Retina (tissue), 1 donor: ENCODE measurements at places on chromosomes 1 and 21.
A peak's percentile ranks its signal among the peaks of the same experiment; 100 is the strongest.

GRCh38 chr1:53367503-53368313 is 39.8 kb upstream of the LRP8 start:
- no peak for DNase-seq

GRCh38 chr1:53381790-53382401 is 54.0 kb upstream of the LRP8 start:
- no peak for DNase-seq

GRCh38 chr1:111857194-111857651 is 101.5 kb downstream of the DDX20 start:
- no peak for DNase-seq

GRCh38 chr21:44067011-44067839 is 40.0 kb upstream of the PWP2 start:
- DNase-seq, result no peak

- no peak for DNase-seq
Measured at GRCh38 chr1:203425663-203425975, 50.0 kb upstream of the PRELP start.

- no peak for DNase-seq
Measured at GRCh38 chr21:35223480-35224156, 174.5 kb upstream of the RUNX1 start.

DNA sequence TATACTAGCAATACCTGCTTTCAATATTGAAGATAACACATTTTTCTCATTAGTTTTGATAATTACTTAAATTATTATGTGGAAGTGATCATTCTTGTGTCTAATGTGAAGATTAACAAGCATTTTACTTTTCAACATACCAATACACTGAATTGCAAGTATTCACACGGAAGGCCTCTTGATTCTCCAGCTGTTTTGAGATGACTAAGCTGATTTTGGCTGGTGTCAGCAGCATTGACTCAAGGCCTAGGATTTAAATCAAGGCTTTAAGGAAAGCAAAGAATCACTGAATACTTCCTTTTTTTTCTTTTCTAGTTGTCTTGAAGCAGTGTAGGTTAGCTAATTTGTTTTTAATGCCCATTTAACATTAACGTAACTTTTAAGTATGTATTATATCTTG is 373.7 kb downstream of the SRGAP2C start:
- no peak for DNase-seq

DNA sequence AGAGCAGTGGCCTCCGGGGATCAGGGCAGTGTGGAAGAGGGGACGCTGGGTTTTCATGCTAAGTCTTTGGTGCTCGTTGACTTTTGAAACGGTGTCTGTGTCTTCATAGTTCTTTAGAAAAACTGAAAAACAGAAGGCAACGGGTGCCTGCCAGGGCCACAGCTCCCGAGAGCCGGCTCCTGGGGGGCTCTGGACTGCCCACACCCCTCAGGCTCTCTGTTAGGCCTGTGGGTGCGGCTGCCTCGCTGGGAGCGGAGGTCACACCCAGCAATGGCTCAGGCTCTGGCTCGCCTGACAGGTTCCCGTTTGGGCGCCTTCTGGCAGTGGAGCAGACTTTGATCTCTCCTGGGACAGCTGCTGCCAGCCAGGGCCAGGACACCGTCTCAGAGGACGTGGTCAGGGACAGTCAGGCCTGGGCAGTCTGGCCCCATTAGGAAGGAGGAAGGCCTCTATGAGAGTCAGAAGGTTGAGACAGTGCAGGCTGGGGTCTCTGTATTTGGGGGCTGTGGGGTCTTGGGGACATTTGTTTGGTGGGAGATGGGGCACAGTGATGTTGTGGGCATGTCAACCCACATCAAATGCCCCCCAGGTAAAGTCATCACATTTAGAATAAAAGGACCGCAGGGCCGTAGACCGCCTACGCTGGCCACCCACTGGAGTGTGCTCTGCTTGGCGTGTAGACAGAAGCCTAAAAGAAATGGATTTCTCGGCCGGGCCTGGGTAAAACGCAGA is 5.6 kb downstream of the ARHGEF16 start:
- DNase-seq, result no peak

GRCh38 chr1:241688940-241689368 is 36.9 kb downstream of the WDR64 start:
- DNase-seq, result no peak

DNA sequence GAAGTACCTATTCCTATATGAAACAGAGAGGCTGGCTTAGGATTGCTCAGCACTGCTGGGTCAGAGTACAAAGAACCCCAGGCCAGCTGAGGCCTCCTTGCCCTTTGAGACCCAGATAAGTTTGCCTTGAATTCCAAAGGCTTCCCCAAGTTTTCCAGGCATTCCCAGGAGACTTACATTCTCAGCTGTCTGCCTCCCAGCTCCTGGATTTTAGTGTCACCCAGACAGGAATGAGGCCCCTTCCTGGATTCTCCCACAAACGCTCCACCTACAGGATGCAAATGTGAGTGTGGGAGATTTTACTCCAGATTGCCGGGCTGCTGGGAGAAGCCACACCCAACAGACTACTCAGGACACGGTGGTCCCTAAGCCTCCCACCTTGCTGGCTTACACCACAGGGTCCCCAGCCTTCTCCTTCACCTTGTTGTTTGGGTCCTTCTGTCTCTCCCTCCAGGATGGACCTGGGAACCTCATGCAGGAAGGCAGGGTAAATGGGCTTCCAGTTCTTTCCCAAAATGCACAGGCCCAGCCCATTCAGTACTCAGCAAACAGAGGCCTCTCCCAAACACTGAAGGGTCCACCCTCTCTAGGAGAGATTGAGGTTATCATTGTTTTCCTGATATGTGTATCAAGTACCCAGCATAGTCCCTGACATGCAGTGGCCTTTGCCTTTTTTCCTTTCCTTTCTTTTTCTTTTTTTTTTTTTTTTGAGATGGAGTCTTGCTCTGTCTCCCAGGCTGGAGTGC is 10.6 kb downstream of the RHBG start:
- DNase-seq, result no peak

DNA sequence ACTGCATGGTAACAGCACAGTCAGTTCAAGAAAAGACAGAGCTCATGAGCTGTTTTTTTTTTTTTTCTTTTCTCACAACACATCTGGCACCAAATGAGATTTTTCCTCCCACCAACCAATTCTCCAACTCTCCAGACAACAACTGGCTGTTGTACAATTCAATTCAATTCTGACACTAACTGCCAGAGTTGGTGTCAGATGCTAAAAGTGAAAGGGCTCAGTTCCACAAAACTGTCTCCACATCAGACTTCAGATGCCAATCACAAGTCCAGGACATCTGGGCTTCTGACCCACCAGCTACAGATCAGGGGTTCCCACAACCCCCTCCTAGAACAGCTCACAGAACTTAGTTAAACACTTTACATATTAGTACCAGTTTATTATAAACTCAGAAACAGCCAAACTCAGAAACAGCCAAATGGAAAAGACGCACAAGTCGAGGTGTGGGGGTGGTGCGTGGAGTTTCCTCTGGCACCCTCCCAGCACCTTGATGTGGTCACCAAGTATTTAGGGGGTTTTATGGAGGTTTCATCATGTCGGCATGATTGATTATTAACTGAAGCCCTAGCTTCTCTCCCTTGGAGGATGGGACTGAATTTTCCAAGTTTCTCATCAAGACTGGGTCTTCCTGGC is 39.2 kb upstream of the LRRC8D start:
- DNase-seq, result no peak

DNA sequence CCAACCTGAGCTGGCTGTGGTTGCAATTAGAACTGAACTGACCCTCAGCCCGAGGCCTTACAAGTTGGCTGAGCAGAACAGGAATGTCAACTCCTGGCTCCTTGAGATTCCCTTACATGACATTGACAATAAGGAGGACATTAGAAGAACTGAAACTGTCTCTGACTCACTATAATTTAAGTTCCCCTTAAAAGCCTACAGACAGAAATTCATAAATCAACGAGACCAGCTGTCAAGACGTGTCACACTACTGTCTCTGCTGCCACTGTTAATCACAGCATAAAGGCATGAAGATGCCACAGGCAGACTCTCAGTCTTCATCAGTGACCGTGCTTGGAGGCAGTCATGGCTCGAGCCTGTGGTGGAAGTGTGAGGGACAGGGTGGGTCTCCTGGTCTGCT is 168.8 kb downstream of the GABPA start:
- no peak for DNase-seq

GRCh38 chr1:2163205-2163604 is 31.4 kb downstream of the FAAP20 start:
- no peak for DNase-seq

- peak; percentile 72 for DNase-seq
Measured at GRCh38 chr1:155003227-155003765, 694 bp downstream of the ZBTB7B start.

DNA sequence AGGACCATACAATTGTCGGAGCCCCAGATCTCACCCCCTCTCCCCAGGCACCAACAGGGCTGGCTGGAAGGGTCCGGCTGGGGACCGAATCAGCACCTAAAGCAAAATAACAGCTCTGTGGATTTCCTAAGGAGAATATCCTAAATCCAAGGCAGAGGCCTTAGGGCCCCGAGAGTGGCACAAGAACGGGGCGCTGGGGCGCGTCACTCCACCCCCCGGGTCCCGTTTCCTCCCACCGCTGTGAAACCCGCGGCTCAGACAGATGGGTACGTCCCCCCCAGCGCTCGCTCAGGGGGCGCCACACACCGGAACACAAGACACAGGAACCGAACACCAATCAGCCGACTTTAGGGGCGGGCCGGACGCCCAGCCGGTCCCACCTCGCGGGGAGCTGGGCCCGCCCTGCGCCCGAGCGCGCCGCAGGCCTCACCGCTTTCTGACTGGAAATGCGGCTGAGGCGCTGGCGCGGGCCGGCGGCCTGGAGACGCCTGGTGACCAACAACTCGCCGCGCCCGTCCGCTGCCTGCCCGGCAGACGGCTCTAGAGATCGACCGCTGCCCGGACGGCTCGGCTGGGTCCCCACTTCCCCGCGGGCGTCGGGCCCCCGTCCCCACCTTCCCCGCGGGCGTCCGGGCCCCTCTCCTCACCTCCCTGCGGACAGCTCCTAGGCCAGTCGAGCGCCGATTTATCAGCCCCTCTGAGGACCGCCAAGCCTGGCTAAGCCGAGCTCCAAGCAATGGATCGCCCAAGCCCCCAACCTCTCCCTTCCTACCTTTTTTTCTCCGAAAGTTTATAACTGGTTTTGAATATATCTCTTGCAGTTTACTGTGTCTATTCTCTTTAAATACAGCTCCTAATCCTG is at the start of gene HFM1:
HFM1 (minus strand) TSS at position 687 of the 862 bp plus-strand sequence. CDS start 3,755 bp downstream, outside the sequence.
- peak; percentile 95 for DNase-seq

- no peak for DNase-seq
Measured at GRCh38 chr1:25872713-25873112, 2.8 kb downstream of the PAQR7 start.

DNA sequence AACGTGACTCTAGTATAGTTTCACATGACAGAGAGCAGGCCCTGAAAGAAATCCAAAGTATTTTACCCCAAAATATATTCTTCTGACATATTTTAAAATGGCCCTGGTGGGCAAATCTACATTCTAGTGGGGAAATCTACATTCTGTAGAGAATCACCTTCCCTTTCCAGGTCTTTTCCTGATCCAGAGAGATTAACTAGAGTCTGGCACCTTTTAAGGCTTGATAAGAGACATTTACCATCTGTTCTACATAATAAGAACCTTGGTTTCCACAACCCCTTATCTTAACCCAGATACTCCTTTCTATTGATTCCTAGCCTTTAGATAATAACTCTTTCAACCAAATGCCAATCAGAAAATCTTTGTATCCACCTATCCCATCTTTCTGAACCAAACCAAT is 17.0 kb upstream of the L1TD1 start:
- DNase-seq, result no peak

- DNase-seq, result peak; percentile 40
Measured at GRCh38 chr1:3530926-3531818, 76.7 kb downstream of the ARHGEF16 start.

- DNase-seq, result no peak
Measured at GRCh38 chr1:222938986-222939385, 124.1 kb downstream of the DISP1 start.

- DNase-seq, result no peak
Measured at GRCh38 chr1:208766832-208767231, 522.6 kb upstream of the PLXNA2 start.

- no peak for DNase-seq
Measured at GRCh38 chr1:225258811-225259210, 169.0 kb downstream of the LBR start.

GRCh38 chr1:55775007-55775406 is 559.8 kb upstream of the USP24 start:
- DNase-seq, result no peak

GRCh38 chr1:186873687-186874086 is 44.9 kb downstream of the PLA2G4A start:
- DNase-seq, result no peak

- no peak for DNase-seq
Measured at GRCh38 chr21:38293765-38294164, 37.0 kb downstream of the KCNJ15 start.

DNA sequence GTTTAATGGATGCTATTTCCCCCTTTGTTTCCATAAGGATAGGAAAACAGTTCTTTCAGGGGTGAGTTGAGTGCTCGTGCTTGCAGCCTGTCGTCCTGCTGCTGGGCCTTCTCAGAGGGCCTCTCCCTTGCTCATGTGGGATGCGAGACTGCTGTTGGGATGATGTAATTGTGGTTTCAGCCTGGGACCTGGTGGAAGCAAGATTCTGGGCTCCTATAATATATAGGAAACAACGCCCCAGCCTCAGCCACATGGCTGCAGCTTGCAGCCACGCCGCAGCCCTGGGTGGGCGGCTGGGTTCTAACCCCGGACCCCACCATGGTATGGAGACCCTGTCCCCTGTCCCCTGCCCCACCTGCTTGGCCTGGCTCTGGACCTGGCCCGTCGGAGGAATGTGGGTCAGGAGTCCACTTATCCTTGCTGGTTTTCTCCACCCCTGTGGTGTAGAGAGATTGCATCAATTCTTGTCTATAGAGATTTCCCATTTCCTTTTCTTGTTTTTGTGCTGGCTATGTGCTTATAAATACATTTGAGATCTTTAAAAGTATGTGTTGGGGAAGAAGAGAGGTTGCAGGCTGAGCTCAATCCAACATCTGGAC is 357.8 kb downstream of the SIPA1L2 start:
- DNase-seq, result no peak

GRCh38 chr1:9849691-9850441 is 26.1 kb upstream of the CLSTN1 start:
- DNase-seq, result no peak

- no peak for DNase-seq
Measured at GRCh38 chr1:194367121-194367520, 1180.7 kb upstream of the B3GALT2 start.

- DNase-seq, result no peak
Measured at GRCh38 chr1:93029317-93029716, 49.8 kb upstream of the MTF2 start.

DNA sequence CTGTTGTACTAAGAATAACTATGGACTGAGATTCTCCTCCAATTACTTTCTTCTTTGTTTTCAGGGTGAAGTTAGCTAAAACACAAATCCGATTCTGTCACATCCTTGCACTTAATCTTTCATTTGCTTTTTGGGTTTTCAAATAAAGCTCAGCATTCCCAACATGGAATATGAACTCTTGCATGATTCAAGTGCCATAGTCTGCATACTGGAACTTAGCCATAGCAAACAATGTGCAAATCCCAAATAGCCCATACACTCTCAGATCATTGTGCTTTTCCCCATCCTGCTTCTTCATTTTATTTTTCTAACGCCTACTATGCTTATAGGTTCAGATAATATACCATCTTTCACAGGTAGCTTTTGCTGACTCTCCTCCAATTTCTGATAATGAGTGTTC is 455.8 kb upstream of the PRMT6 start:
- no peak for DNase-seq
